ENCODE measurements at places on chromosomes 12 and 14.

DNA sequence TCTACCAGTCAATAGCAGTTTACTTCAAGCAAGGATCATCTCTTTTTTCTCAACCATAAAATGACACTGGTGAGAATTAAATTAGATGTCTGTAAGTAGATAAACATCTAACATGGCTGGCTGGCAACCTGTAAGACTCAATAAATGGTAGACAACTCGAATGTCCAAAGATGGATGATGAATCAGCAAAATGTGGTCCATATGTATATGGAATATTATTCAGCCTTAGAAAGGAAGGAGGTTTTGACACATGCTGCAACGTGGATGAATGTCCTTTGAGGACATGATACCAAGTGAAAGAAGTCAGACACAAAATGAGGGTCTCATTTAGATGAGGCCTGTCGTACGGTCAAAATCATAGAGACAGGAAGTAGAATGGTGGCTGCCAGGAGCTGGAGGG lies 46.2 kb downstream of the SPRING1 start:
- no peak for DNase-seq

- DNase-seq, result no peak
These were observed 222.6 kb downstream of the MON2 start for GRCh38 chr12:62689042-62689839.

- DNase-seq, result no peak
These were observed 101.2 kb downstream of the C12orf50 start for GRCh38 chr12:87928031-87928430.

GRCh38 chr14:105150026-105150367 lies 18.6 kb downstream of the JAG2 start:
- no peak for DNase-seq

DNA sequence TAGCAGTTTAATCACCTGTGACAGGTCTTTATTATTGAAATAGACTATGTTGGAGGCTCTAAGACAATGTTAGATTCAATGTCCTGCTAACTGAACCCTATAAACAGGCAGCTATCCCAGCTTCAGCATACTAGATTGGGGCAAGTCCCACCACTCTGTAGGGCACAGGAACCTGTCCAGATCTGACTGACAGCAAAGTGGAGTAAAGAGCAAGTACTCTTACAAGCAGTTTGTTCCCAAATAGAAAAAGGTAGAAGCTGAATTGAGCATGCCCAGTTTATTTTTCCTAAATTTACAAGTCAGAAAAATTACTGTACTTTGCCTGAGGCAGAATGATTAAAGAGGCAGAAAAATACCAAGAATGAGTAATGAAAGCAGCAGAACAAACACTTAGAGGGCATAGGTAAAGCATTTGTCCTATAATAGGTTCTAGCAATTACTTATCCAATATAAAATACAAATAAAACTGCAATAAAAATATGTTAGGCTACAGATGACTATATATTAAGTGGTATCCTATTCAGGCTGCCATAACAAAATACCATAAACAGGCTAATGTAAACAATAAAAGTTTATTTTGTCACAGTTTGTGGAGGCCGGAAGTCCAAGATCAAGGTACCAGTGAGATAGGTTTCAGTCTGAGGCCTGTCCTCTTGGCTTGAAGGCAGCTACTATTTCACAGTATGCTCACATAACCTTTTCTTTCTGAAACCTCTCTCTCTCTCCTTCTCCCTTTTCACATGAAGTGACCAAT lies 868.2 kb downstream of the C12orf50 start:
- no peak for DNase-seq

DNA sequence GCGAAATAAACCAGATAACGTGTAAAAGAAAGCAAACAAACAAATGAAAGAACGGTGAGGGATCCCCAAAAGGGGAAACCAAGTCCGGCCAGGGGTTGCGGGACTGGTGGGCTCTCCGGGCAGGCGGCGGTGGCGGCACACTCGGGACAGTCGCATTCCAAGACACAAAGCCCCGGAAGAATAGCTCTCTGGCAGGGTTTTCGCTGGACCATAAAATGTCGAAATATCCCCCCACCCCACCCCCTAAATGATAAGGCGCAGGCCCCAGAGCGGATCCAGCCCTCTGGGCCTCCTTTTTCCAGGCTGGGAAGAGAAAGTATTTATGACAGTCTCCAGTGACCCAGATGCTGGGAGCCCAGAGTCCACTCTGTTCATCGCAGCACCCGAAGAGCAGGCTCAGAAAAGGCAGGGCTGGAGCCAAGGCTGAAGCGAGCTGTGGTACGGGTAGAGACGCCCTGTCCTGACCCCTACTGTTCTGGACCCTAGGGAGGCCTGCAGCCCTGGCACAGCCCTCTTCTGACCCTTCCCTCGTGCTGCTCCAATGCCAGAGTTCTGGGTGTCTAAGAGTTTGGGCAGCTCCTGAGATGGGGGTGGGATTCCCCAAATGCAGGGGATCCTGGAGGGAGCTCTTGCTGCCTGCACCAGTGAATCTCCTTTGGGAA lies 2.1 kb upstream of the HOXC8 start:
- no peak for DNase-seq

GRCh38 chr12:128914908-128915563 lies 61.8 kb downstream of the GLT1D1 start:
- peak; percentile 2 for DNase-seq

- no peak for DNase-seq
These were observed 3.1 kb upstream of the IGF1 start for GRCh38 chr12:102483466-102483865.

- DNase-seq, result no peak
These were observed 12.3 kb upstream of the TFCP2 start for GRCh38 chr12:51185171-51185717.

DNA sequence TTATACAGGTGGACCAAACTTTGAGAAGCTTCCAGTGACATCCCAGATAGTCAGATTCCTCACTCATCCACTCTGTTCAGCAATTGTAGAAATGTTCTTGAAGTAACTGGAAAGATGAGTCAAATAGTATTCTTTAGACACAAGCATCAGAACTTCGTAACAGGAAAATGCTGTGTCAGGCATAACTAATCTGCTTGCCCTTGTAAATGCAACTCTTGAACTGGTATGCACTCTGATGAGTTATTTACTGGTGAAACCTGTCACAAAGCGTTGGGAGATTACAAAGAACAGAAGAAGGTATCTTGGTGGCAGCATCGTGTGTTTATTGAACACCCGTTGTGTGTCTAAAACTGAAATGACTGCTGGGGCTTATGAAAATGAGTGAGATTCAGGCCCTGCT lies 10.8 kb upstream of the DUSP6 start:
- no peak for DNase-seq

DNA sequence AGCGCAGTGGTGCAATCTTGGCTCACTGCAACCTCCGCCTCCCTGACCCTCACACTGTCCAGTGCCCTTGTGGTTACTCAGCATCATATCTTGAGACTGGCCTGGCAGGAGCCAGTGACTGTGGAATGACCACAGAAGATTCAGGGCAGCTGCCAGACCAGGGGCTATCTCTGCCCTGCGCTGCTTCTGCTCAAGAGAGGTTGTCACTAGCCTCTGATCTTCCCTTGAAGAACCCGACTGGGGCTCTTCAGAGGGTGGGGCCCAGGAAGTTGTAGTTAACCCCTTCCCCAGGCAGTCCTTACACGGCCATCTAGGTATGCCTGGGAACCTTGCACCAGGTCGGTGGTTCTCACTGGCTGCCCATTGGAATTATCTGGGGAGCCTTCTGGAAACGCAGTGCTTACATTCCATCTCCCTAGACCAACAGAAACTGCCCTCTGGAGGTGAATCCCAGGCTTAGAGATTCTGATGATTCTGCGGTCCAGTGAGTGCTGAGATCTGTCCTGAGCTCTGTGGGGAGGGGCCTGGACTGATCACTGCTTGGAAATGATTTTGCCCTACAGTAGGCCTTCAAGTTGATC lies 41.4 kb downstream of the PLEKHG3 start:
- no peak for DNase-seq

DNA sequence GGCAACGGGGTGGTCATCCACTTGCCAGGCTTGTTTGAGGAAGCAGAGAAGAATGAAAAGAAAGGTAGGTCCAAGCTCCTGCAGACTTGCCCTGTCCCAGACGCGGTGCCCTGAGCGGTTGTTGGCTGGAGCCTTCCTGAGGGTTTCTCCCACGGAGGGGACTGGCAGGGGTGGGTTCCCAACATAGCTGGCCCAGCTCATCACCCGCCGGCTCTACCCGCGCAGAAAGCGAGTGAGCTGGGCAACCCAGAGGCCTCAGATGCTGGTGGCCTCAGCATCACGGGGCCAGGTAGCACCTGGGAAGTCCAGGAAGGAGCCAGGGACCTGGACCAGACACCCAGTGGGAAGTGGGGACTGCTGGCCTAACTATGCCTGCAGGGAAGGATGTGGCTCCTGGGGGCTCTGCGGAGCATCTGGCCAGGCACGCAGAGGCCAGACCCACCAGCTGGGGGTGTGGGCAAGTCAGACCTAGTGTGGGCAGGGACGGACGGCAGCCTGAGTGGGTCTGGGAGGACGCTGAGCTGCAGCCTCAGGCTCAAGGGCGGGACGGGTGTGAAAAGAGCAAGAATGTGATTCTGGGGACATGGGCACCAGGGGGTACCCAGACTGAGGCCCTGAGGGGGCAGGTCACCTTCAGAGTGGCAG lies 14.4 kb upstream of the SIVA1 start:
- no peak for DNase-seq

DNA sequence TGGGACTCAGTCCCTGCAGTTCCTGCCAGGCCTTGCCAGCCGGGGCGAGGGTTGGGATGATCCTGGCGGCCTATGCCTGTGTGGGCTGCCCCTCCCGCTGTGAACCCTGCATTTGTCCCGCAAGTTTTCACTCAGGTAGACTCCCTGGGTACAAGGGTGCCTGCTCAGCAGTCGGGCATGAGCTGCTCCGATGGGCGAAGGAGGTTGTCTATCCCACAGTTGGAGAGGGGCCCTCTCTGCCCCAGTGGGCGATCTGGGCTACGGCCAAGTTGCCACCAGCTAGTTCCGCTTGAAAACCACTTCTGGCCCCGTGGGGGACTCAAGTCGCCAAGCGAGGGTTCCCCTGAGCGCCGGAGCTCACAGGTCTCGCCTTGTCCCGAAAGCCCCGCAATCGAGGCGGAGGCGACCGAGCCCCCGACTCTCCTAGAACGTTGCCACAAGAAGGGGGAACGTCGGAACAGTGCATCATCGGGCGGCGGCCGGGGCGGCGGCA lies 365 bp upstream of the TPI1 start:
- DNase-seq, result no peak

DNA sequence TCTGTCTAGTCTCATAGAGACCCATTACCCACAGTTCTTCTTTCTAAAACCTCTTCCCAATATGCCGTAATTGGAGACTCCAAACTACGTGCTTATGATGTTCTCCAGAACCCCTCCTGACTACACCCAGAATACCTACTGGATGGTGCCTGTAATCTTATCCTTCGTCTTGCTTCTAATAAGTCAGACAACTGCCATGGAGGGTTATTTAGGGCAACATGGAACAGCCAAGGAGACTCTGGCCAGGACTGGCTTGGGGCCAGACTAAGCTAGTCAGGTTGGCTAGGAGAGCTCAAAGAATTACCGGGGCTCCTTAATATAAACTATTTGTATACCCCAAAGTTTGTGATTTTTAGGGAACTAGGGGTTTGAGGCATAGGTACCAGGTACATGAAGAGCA lies 6.8 kb downstream of the PFKM start:
- no peak for DNase-seq

DNA sequence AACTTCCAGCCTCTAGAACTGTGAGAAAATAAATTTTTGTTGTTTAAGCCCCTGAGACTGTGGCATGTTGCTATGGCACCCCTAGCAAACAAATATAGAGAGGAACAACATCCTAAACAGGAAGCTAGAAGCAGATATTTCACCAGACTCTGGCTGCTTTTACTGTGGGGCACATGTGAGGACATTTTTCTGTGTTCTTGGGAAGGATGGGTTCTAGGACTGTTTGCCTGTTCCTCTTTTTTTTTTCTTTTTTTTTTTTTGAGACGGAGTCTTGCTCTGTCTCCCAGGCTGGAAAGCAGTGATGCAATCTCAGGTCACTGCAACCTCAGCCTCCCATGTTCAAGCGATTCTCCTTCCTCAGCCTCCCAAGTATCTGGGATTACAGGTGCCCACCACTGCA lies 4.2 kb upstream of the HRK start:
- DNase-seq, result no peak

DNA sequence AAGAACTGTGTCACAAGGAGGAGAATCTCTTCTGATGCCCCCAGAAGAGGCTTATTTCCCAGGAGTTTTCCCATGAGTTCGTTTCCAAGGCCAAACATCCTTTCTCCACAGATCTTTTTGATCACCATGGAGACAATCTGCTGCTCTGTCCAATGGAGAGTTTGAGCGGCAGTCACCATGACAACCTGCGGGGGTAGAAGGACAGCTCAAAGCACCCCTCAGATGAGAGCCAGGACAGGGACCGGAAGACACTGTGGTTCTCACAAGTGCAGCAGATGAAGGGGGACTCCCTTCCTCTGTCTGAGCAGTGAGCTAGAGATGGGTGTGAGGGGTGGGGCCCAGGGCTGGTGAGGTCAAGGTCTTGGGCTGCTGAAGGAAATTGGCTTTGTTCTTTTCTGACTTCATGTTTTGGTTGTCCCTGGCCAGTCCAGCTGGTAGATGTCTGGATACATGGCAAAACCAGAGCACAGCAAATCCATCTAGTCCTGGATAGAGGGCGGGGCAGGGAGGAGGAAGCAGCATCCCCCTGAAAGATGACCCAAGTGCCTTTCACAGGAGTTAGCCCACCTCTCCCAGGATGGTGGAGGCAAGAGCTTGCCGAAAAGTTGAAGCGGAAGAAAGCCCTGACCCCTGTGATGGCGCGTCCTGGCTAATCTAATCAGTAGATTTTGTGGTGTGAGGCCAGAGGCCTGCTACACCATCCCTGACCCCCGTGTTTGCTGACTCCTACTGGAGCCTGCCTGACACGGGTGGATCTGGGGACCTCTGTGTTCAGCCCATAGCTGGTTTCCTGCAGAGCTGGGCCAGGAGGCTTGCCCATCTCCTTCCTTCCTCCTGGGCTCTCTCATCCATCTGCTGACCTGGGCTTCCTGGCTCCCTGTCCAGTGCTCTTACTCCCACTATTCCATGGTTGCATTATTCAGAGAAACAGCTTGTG lies 24.4 kb downstream of the DHRS2 start:
- no peak for DNase-seq

Data from stimulated activated CD4-positive, alpha-beta T cell treated with anti-CD3 and anti-CD28 coated beads, Interleukin-1b, Interleukin-23, amount 100 ng/mL, for 24 hours (primary cell).